Left cardiac atrium (tissue), 4 donors: ENCODE measurements at places on chromosomes 11 and 22. TPM values are rescaled to one million over a fixed set of nuclear protein-coding genes. Genes with fewer than 3 reads are reported as not detected.

The PRDM10 gene
- 3.8 TPM for total RNA-seq

The SPTY2D1 gene
- 10.9 TPM for total RNA-seq

The CBL gene
- 13.8 TPM for total RNA-seq

The ALX4 gene
- not detected for total RNA-seq

The CNGA4 gene
- not detected for total RNA-seq

The AAMDC gene
- total RNA-seq: 70.9 TPM

The INPP5J gene
- 26.4 TPM for total RNA-seq

The UPK2 gene
- not detected for total RNA-seq

The OR6A2 gene
- total RNA-seq: not detected

The PATE4 gene
- total RNA-seq: not detected

DNA sequence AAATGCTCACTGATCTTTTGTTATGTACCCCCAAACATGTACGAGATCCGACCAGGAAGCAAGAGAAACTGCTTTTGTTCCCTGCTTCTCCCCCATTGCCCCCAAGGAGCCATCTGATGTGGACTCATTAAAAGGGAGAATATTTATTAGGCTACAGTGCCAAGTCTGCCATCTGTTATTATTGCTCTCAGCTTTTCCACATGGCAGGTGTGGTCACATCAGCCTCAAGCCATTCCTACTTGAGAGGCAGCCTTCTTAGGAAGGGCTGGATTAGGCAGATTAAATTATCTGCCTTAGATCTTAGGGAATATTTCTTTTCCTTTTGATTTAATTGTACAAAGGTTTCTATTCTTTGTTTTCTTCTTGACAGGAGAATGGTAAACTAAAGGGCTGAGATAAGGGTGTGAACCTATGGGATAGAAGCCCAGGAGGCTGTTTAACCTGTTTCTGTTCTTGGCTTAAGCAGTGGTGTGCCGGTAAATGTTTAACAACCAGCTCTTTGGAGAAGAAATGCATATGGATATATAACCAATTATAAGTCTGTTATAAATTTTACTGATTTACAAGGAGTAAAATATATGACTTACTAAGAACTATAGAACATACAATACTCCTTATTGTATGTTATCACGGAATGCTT is 88.8 kb downstream of the PDHX start:
- DNase-seq: no peak

DNA sequence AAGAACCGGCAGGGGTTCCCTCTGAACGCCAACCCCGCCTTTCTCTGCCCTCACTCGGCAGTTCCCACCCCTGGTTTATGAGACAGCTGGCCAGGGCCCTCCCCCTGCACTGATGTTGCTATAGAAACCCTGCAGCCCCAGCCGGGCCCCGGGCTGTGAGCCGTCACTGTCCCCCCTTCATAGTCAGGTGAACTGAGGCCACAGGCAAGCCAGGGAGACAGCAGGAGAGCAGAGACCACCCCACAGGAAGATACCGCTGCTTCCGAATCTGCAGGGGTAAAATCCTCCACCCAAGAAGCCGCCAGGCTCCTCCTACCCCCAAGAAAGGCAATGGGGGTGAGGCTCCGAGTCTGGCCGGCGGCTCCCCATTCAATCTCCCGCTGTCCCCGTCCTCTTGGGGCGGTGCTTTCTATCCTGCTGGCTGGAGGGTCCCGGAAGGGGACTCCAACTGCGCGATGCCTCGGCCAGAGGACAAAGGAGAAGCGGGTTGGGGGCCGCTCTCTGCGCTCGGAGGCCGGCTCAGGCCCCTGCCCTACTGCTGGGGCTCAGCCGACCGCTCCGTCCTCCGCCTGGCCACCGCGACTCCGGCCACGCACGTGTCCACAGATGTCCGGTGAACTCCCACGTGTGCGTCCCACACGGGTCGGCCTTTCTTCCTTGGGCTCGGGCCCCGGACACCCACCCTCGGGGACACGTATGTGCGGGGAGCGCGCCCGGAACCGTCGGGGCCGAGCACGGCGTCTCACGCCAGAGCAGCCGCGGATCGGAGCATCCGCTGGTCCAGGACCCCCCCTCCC is 587 bp downstream of the SLC25A22 start:
- peak; percentile 79 for DNase-seq

DNA sequence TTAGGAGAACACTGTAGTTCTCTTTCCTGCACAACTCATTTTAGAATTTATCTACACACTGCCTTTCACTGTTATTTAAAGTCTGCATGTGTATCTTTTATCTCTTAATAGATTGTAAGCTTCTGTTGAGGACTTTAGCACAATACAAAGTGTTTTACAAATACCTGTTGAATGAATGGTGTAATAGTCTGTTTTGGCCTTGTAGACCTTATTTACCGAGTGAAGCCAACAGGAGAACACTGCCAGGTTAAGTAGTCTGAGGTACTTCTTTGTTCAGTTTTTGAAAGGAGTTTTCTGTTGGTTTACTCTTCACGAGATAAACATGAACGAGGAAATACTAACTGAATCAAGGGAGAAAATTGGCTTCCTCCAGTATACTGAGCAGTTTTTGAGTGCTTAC is 31.0 kb downstream of the SIK2 start:
- no peak for DNase-seq

GRCh38 chr22:23581260-23581650 is 1.2 kb upstream of the IGLL1 start:
- DNase-seq: no peak

GRCh38 chr11:6505577-6506240 is 8.6 kb downstream of the DNHD1 start:
- DNase-seq: no peak

GRCh38 chr11:65150509-65151299 is 16.4 kb upstream of the SYVN1 start:
- peak; percentile 89 for DNase-seq

DNA sequence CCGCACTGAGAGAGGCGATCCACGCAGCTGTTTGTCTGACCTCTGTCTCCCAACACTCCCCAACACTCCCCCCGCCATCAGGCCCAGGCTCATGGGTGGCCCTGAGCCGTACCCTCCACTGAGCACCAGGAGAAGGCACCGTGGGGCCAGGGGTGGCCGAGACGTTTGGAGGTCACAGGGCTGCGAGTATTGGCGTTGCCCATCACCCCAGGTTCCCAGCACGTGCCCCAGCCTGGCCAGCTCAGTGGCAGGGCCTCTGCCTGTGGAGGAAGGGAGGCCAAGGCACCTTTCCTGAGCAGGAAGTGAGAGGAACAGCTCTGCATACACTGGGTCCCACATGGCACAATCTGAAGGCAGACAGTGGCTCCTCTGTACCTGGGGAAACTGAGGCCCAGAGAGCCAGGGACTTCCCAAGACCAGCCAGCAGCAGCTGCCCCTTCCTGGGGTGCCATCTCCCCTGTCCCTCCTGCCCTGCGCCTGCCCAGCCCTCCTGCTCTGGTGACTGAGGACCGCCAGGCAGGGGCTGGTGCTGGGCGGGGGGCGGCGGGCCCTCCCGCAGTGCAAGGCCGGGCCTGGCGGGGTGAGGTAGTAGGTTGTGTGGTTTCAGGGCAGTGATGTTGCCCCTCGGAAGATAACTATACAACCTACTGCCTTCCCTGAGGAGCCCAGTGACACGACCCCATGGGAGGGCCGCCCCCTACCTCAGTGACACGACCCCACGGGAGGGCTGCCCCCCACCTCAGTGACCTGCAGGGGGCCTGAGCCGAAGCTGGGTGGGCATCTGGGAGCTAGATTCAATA is 37.0 kb upstream of the PPARA start:
- no peak for DNase-seq

DNA sequence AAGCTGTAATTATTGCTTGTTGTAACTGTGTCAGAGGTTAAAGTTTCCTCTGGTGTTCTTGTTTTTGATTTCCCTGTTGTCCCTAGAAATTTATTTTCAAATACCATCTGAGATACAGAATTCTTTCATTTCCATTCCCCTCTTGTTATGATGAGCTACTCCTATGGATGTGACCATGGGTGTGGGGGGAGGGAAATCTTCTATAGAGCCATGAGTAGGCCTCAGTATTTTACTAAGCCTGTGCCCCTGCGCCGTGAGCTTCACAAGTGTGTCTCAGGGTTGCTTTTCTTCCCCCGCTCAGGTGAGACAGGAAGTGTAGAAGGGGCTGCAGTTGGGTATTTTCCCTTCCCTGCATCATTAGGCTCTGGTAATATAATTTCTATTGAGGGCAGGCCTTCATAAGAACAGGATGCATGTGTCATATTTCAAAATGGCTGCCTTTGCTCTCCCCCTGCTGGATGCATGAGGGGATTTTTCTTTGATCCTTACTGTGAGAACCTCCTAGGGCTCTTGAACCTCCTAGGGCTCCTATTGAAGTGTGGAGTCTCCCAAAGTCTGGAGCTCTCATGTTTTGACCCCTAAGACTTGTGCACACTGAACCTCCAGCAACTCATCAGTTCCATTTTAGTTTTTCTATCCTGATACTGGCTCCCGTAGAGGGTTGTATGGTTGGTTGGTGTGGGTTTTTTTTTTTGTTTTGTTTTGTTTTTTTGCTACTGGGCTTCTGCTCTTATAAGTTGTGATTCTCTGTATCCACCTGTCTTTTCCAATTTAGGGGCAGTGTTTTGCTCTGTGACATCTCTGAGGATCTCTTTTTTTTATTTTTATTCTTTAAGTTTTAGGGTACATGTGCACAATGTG is 658.2 kb downstream of the NTM start:
- DNase-seq: peak; percentile 53

- peak; percentile 41 for DNase-seq
Observed at GRCh38 chr11:67437082-67437808, at the start of gene PTPRCAP. PTPRCAP (minus strand) TSS chr11:67437682; CDS start chr11:67437619, 63 bp downstream.

DNA sequence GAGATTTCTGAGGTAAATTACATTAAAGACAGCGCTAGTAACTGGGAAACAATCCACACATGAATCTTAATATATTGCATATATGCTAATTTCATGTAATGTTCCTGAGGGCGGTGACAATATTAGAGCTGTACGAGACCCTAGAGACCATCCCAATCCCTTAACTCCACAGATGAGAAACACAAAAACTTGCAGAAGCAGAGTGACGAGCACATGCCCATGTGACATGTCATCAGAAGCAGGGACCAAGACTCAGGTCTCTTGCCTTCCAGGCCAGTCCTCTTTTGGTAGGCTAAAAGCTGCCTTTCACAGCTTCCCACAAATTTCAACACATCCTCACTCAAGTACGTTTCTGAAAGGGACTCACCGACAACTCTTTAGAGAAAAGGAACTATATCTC is 11.8 kb downstream of the MAPK1 start:
- DNase-seq: no peak

DNA sequence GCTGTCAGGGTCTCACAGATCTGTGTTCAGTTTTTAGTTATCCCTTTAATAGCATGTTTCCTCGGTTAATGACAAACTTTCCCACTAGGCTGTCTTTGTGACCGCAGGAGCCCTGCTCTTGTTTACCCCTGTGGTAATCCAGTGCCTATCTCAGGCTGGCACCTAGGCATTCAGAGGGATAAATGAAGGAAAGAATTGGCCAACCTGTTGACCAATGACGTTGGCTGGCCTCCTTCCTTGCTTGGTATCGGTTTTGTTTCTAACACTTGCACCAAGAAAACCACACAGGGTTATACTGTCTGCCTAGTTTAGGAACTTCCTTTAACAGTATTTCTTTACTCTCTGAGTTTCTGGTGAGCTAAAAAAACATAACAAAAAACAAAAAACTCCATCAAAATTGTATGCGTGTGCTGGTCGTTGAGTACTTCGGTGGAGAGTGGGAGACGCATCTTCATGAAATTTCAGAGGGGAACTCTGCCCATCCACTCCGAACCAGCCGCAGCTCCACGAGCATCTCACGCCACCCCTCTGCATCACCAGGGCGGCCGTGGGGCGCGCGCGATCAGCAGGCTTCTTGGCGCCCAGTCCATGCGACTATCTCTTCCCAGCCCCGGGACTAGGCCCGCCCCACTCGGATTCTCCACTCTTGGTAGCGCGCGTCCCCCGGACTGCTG is 563 bp upstream of the ENDOD1 start:
- DNase-seq: no peak

DNA sequence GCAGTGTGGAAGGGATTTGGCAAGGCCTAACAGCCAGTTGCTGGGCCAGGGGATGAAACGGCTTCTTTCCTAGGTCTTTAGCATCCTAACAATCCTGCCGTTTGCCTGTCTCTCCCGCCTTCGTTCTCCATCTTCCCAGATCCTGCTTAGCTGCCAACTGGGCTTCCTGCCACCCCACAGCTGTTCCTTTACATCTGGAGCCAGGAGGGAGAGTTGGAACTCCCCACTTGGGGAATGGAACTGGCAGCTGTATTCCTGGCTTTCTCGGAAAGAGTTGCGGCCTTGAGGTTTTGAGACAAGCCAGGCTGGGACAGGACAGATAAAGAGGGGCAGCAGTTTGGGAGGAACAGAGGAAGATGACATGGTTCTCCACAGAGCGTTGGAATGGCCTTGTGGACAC is 59.6 kb downstream of the ST3GAL4 start:
- peak; percentile 88 for DNase-seq

DNA sequence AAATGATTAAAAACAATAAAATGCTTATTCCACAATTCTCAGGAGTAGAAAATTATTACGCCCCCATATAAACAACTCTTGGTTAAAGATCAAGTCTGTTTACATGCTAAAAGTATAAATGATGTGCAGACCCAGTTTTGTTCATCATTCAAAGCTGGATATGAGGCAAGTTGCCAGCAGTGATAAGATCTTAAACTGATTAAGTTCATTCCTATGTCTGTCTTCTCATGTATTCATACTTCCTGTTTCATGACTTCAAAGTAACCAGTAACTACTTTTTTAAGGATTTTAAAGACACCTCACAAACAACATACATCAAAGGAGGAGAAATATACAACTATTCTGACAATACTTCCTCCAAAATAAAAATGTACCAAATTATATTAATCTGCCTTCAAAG is 55.0 kb upstream of the ARHGAP32 start:
- no peak for DNase-seq

- no peak for DNase-seq
Observed at GRCh38 chr22:40818192-40818746, 877 bp downstream of the SLC25A17 start.

GRCh38 chr11:69490516-69490915 is 9.1 kb downstream of the LINC01488 start:
- DNase-seq: peak; percentile 4

DNA sequence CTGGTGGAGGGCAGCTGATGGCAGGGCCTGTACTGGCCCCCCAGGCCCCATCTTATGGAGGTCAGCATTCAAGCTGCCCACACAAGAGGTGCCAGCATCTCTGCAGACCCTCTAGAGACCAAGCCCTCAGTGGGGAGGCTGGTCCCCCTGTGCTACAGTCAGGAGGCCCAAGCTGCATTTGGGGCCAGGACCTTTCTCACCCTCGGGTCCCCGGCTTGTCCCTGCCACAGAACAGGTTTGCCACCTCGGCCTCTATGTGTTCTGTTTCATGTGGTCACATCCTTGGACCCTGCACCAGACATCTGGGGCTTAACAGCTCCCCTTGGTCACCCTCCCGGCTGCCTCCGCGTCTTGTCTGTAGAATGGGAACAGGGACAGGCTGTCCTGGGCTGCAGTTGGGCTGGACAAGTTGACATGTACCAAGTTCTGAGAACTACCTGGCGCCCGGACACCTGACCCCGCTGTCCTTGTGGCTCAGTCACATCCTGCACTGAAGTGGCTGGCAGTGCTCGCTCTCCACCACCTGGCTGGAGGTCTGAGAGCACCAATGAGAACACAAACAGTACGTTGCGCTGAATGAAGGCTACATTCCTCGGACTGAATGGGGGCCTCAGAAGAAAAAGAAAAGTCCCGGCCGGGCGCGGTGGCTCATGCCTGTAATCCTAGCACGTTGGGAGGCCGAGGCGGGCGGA is 2.7 kb upstream of the PLXNB2 start:
- no peak for DNase-seq
